K562 (cell line): ENCODE measurements at places on chromosomes 12 and 14.

DNA sequence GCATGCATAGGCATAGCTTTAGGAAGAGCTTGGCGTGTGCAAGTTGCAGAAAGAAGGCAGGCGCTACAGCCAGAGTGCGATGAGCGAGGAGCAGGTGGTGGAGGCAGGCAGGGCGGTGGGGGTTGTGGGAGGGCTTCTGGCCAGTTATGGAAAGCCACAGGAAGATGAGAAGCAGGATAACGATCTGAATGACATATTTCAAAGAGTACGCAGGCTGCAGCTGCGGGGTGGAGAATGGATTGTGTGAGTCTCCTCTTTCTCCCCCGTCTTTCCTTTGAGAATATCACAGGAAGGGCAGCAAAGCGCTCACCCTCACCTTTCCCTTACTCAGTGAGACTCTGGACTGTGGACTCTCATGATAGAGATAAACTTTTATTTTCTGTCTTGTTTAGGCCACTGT lies 48.7 kb upstream of the PLXNC1 start:
- DNase-seq: peak; percentile 17

DNA sequence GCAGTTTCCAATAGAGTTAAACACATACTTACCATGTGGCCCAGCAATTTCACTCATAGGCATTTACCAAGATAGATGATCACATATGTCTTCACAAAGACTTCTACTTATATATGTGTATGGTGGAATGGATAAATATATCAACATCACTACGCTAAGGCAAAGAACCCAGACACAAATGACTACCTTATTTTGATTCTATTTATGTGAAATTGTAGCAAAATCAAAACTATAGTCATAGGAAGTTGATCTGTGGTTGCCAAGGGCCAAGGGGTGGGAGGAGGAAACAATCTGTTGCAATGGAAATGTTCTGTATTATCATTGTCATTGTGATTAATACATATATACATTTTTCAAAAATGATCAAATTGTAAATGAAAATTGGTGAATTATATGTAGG lies 47.7 kb upstream of the ANP32D start:
- no peak for DNase-seq

DNA sequence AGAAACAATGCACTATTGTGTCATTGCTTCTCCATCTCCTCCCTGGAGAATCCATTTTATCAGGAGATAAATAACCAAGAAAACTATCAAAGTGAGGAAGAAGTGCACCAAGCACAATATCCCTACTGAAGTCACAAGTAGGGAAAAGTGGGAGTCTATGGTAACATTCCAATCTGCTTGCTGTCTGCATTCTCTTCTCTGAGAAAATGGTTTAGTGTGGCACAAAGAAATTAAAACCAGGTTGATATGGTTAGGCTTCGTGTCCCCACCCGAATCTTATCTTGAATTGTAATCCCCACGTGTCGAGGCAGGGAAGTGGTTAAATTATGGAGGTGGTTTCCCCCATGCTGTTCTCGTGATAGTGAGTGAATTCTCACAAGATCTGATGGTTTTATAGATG lies 209.7 kb downstream of the PRKD1 start:
- DNase-seq: no peak

DNA sequence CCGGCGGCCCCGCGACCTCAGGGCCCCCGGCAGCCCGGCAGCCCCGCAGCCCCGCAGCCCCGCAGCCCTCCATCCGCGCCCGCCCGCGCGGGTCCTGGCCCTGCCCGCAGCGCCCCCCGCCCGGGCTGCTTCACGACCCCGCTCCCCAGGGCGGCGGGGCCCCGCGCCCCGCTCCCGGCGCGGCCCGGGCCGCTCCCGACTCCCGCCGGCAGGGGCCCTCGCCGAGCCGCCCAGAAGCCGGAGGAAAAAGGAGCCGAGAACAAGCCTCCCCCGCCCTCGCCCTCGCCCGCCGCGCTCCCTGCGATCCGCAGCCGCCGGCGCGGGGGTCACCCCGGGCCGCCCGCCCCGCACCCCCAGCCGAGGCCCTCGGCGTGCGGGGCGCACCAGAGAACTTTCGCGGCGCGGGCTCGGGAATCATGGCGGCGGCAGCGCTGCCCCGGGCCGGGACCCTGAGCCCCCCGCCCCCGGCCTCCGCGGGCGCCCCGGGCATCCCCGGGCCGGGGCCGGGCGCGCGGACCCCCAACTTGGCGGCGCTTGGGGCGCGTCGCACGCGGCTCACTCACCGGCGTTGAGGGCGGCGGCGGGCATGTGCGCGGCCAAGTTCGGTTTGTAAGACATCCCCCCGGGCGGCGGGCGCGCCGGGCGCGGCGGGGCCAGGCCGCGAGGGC lies 521 bp downstream of the CDK2AP1 start:
- DNase-seq: peak; percentile 89

GRCh38 chr12:120993496-120993895 lies 15.2 kb downstream of the HNF1A start:
- DNase-seq: no peak

DNA sequence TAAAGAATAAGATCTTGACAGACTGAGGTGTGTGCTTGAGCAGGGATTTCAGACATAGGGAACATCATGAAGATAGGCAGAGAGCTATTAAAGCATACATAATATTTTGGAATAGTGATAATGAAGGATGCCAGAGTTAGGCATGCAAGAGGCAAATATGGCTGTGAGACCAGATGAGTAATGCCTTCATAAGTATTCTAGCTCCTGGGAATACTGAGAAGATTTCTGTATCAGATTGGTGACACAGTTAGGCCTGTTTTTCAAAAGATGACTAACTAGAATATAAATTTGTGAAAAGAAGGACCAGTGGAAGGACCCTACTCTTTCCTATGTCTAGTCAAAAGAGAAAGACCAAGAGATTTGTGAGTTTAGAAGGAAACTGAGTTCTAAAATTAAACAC lies 108.8 kb downstream of the TXNDC16 start:
- DNase-seq: no peak

GRCh38 chr12:128313931-128314330 lies 47.0 kb downstream of the TMEM132C start:
- no peak for DNase-seq

DNA sequence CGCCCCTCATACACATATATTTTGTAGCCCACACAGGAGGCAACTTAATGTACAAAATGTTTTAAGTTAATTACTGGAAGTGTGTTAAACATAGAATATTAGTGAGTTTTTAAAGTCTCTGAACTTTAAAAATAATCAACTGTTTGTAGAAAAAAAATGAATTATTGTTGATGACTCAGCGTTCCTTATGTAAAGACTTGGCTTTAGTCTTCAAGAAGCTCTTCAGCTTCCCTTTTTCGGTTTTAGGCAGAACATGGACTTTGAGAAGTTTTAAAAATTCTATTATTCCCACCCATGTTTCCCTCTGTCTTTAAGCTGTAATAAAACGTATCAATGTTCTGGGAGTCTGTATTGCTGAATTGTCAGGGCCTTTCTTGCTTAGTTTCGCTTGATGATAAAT lies 269.5 kb downstream of the FBXL14 start:
- DNase-seq: no peak

- DNase-seq: no peak
Observed at GRCh38 chr14:55846826-55847446, 266.9 kb downstream of the KTN1 start.

DNA sequence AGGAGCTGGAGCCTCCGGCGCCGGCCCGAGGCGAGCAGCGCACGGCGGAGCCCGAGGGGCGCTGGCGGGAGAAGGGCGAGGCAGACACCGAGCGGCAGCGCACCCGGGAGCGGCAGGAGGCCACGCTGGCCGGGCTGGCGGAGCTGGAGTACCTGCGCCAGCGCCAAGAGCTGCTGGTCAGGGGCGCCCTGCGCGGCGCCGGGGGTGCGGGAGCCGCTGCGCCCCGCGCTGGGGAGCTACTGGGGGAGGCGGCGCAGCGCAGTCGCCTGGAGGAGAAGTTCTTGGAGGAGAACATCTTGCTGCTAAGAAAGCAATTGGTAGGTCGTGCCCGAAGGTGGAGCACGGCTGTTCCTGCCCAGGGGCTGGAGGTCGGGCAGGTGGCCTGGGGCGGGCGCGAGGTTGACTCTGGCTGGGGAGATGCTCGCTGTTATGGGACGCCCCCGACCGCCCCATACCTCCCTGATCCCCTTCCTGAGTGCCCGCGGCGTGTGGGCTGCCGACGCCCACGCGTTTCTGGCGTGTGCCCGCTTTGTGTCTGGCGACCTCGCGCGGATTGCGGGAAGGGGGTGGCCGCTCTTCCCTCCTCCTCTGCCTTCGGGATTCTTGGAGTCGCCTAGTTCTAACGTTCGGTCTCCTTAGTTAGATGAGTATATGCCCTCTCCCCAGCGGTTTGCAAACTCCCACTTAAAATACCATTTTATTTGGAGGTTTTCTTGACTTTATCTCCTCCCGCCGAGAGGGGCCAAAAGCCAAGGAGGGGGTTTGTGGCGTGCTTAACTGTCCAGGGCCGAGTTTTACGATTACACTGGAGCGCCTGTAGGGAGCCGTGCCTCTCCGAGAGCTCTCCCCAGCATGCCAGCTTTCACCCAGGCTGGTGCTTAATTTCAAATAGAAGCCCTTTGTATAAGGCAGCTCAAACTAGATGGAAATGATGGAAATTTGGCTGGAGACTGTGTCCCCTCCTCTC lies 752 bp downstream of the DACT1 start:
- DNase-seq: no peak

DNA sequence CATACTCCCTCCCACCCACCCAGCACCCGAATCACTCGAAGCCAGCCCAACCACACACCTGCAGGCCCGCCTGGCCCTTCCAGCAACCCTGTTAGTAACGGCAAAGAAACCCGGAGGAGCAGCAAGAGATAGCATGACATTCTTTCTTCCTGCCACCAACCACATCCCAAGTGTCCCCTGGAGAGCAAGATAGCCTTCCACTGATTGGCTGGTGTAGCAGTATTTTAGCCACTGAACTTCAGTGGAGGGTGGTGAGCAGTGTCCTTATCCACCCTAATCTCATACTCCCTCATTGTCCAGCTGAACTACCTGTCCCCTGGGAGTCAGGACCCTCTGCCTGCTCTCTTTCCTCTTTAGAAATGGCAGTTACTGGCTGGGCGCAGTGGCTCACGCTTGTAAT lies 769 bp upstream of the SLC39A5 start:
- DNase-seq: peak; percentile 57

DNA sequence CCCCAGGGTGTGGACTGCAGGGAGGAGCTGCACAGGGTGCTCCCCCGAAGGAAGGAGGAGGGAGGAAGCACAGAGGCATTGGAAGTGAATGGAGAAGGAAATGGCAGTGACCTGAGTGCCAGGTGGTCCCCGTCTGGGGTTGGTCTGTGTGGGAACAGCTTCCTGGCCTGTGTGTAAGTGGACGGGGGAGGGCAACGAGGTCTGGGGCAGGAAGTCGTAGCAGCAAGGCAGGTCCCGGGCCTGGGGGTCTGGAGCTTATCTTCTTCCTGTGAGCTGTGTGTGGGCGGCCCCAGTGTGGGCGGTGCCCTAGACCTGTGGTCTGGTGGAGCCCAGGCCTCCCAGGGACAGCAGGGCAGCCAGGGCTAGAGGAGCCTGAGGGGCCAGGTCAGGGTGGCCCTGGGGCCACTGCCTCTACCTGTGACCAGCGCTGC lies 382.1 kb downstream of the TMEM121 start:
- no peak for DNase-seq

DNA sequence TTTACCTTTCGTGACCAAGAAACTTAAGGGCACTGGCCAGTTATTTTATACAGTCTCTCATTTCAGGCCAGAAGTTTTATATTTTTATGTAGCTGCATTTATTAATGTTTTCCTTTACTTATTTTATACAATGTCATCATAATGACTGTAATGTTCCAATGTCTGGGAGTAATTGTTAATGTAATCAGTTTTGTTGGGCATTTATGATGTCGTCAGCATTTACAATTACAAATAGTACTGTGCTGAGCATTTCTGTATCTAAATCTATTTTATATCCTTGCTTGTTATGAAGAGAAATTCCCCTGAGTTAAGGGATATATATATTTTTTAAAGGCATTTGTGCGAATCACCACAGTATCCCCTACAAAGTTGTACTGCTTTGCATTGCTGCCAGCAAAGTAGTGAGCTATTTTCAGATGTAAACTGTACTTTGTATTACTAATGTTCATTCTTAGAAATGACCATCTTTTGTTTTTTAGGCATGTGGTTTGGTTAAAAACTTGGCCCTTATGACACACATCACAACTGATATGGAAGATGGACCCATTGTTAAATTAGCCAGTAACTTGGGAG lies 74.4 kb downstream of the POLR3B start:
- no peak for DNase-seq

DNA sequence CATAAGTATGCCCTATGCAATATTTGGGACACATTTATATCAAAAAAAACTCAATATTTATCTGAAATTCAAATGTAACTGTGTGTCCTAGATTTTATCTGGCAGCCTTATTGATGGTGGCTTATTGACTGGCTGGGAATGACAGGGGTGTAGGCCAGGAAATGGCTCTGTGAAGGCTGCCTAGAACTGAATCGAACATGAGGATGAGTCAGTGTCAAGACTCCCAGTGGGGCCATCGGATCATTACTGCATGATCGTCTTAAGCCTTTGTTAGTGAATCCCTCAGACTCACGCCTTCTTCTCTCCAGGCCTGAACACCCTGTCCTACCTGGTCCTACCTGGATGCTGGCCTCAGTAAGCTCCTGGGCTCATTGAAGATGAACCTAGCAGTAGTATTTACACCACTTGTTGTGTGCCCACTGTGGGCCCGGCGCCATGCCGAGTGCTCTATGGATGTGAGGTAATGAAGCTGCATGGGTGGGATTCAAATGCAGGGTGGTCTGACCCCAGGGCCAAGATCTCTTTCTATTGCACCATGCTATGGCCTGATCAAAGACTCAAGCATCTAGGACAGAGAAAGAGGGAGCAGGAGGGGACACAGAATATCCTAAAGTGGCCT lies 21.0 kb upstream of the FAIM2 start:
- no peak for DNase-seq

DNA sequence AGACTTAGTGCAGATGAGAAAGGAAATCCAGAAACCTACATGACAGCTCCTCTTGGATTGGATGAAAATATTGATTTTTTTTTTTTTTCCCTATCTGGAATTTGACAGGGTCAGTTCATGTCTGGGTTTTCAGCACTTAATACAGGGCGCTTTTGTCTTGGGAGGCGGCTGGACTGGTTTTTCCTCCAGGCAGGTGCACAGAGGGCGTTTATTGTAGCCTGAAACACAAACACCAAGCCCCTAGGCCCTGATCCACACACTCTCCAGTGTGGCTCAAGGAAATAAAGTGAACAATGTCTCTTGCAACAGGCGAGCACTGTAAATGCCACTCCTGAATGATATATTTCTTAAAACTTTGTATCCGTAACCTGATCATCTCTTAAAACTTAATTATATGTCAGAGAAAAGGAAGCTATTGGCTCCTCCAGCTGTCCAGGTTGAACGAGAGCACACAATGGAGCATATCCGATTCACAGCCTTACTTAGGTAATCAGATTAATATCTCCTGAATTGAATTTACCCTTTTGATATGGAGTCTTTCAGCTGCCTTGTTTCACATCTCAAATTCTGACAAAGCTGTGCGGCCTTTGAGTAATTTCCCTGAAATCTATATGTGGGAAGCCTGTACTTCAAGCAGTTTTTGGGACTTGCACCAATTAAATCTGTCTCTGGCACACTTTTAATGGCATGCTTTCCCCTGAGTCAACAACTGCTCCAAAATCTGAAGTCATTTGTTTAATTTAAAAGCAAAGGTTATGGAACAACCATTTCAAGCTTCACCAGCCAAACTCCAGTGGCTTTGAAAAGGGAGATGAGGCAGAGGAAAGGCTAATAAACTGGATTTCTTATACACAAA lies 485.7 kb downstream of the ZFP36L1 start:
- DNase-seq: no peak

GRCh38 chr14:80390906-80391305 lies 179.6 kb upstream of the DIO2 start:
- no peak for DNase-seq
